ENCODE measurements at places on chromosomes 3 and 15. TPM values are rescaled to one million over a fixed set of nuclear protein-coding genes. Genes with fewer than 3 reads are reported as not detected.

Gene CPLX3
- polyA plus RNA-seq, result not detected

Gene GOLGA6L22
- polyA plus RNA-seq, result not detected

Gene CD200
- 1.1 TPM for polyA plus RNA-seq

Gene PLCB2
- 14.5 TPM for polyA plus RNA-seq

Gene GCNT3
- polyA plus RNA-seq, result not detected

DNA sequence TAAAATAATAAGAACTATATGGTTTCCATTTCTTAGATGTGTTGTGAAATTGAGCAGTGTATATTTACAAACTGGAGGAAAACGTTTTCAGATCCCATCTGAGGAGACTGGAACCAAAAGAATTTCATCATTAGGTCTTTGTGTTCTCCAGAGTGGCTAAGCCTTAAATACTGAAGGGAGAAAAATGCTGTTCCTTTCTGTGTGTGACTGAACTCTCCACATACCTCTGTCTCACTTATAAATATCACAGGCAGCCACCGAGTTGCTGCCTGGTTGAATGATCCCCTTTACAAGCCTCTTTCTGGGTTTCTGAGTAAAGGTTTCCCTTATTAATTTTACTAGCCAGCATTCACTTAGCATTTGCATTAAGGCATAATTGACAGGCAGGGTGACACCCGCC, 913.9 kb upstream of the NR2F2 start:
- no peak overlapping the region for H3K4me3 ChIP-seq
- H3K27ac ChIP-seq, result no peak overlapping the region
- H3K27me3 ChIP-seq, result peaks cover 46% of the 10 kb centered on the region
- no peaks in the 10 kb centered on the region for H3K4me1 ChIP-seq
- H3K36me3 ChIP-seq, result peaks cover 7% of the 10 kb centered on the region

- H3K4me3 ChIP-seq, result no peak overlapping the region
- H3K27ac ChIP-seq, result peak overlapping the region; percentile 28
- peaks cover 32% of the 10 kb centered on the region for H3K4me1 ChIP-seq
- no peaks in the 10 kb centered on the region for H3K27me3 ChIP-seq
- H3K36me3 ChIP-seq, result no peaks in the 10 kb centered on the region
These were observed 30.4 kb downstream of the ZNF662 start for GRCh38 chr3:42936157-42936981.

- no peak overlapping the region for H3K4me3 ChIP-seq
- H3K27me3 ChIP-seq, result no peaks in the 10 kb centered on the region
- DNase-seq, result no peak
- H3K4me1 ChIP-seq, result peaks cover 33% of the 10 kb centered on the region
- H3K27ac ChIP-seq, result no peak overlapping the region
- H3K36me3 ChIP-seq, result no peaks in the 10 kb centered on the region
These were observed 78.7 kb upstream of the TGFBR2 start for GRCh38 chr3:30527720-30528119.

DNA sequence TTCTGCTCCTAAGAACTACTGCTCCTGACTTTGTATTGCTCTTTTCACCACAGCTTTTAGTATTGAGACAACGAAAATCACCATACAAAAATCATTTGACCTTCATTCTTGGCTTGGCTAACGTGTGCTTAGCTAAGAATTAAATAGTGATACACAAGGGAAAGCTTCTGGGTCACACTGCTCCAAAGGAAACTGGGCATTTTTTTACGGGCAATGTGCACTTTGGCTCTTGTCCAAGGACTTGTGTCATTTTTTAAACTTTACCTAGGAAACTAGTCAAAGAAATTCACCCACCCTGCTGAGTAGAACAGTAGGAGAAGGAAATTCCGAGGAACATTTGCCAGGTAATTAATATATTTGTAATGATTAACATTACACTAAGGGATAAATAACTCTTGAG, 19.8 kb downstream of the WDR72 start:
- H3K36me3 ChIP-seq, result no peaks in the 10 kb centered on the region
- H3K4me3 ChIP-seq, result no peak overlapping the region
- H3K27me3 ChIP-seq, result peaks cover 2% of the 10 kb centered on the region
- H3K27ac ChIP-seq, result no peak overlapping the region
- no peaks in the 10 kb centered on the region for H3K4me1 ChIP-seq

GRCh38 chr3:196632046-196632751, 7.3 kb upstream of the NRROS start:
- no peaks in the 10 kb centered on the region for H3K27me3 ChIP-seq
- no peaks in the 10 kb centered on the region for H3K36me3 ChIP-seq
- H3K4me3 ChIP-seq, result peak overlapping the region; percentile 80
- DNase-seq, result peak; percentile 91

DNA sequence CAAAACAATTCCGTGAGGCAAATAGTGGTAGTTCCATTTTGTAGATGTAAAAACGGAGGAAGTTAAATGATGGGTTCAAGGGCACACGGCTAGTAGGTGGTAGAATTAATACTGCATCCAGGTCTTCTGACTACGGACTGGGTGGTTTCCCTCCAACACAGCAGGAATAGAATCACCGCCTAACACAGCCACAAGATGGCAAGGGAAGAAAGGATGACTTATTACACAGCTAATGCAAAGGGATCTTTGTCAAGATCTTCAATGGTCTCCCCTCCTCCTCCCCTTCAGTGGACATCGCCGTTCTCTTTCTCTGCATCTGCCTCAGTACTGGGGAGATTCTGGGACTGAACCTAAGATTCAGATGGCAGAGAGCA, 524 bp upstream of the TOPBP1 start:
- peak overlapping the region; percentile 99 for H3K4me3 ChIP-seq
- H3K27me3 ChIP-seq, result no peaks in the 10 kb centered on the region
- peaks cover 44% of the 10 kb centered on the region for H3K4me1 ChIP-seq

DNA sequence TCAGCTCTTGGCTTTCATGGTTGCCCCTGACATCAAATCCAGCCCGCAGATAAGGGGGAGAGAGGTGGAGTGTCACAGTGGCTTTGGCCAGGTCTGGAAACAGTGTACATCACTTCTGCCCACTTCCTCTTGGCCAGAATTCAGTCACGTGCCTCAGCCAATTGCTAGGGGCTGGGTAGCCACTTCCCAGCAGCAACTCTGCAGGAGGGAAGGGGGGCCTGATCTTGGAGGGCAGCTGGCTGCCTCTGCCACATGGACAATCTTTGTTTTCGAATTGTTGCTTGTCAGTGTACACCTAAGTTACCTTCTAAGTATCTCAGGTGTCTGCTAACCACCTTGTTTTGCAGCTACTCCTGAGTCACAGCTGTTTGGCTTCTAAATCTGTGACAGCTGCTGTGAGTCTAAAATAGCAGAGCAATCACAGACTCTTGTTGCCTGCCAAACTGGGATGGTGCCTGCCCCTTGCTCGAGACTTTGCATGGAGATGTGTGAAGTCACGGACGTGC, 41.0 kb upstream of the LIMD1 start:
- H3K4me3 ChIP-seq, result no peak overlapping the region
- no peaks in the 10 kb centered on the region for H3K4me1 ChIP-seq
- H3K27me3 ChIP-seq, result no peaks in the 10 kb centered on the region

GRCh38 chr3:134917631-134918030, 122.6 kb downstream of the EPHB1 start:
- DNase-seq, result no peak
- peaks cover 3% of the 10 kb centered on the region for H3K27me3 ChIP-seq
- no peak overlapping the region for H3K4me3 ChIP-seq
- no peaks in the 10 kb centered on the region for H3K36me3 ChIP-seq
- no peaks in the 10 kb centered on the region for H3K4me1 ChIP-seq

- H3K36me3 ChIP-seq, result peaks cover 8% of the 10 kb centered on the region
- H3K4me3 ChIP-seq, result no peak overlapping the region
- peaks cover 18% of the 10 kb centered on the region for H3K4me1 ChIP-seq
- H3K27me3 ChIP-seq, result no peaks in the 10 kb centered on the region
These were observed 8.3 kb downstream of the POMGNT2 start for GRCh38 chr3:43097400-43098080.
